Activated T-helper 17 cell treated with anti-CD3 and anti-CD28 coated beads, Interleukin-2, amount 50 U/mL, for 72 hours (primary cell): ENCODE measurements at places on chromosomes 3 and 15. TPM values are rescaled to one million over a fixed set of nuclear protein-coding genes. Genes with fewer than 3 reads are reported as not detected.

Gene CCDC13
- total RNA-seq, result 0.24 TPM

Gene MASP1
- not detected for total RNA-seq

Gene CCDC39
- total RNA-seq, result not detected

Gene HRG
- total RNA-seq, result not detected

Gene XCR1
- 0.04 TPM for total RNA-seq

DNA sequence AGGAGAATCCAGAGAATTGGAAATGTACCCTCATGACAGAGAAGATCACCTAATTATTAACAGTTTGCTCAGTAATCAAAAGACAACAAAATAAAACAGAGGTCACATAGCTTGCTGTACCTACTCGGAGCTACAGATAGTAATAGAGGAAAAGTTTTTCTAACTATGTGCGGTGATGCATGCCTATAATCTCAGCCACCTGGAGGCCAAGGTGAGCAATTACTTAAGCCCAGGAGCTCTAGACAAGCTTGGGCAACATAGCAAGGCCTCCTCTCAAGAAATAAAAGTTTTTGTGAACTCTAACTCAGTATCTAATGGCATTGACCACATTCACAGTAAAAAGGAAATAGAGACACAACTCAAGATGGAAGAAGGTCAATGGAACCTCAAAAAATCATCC lies 243.6 kb downstream of the ATP8B4 start:
- ATAC-seq, result no peak

- ATAC-seq, result no peak
These were observed 1037.3 kb downstream of the ROBO2 start for GRCh38 chr3:78077178-78077577.

- ATAC-seq, result no peak
These were observed 616.4 kb upstream of the CBLB start for GRCh38 chr3:106485217-106485616.

- no peak for ATAC-seq
These were observed 6.9 kb downstream of the CMTM7 start for GRCh38 chr3:32398531-32398930.

- no peak for ATAC-seq
These were observed 105.9 kb upstream of the AKAP13 start for GRCh38 chr15:85274315-85275050.

DNA sequence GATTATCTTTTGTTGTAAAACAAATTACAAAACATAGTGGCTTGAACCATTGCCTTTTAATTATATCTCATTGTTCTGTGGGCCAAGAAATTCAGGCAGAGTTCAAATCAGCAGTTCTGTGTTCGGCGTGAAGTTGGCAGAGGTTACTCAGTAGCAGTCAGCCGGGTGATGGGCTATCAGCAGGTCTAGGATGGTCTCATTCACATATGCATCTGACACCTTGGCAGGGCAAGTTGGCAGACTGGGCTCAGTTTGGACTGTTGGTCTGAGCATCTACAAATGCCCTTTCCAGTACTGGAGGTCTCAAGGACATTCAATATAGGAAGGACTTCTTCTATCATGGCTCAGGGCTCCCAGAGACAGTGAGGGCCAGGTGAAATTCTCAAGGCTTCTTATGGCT lies 51.2 kb upstream of the ITGA11 start:
- ATAC-seq, result no peak

DNA sequence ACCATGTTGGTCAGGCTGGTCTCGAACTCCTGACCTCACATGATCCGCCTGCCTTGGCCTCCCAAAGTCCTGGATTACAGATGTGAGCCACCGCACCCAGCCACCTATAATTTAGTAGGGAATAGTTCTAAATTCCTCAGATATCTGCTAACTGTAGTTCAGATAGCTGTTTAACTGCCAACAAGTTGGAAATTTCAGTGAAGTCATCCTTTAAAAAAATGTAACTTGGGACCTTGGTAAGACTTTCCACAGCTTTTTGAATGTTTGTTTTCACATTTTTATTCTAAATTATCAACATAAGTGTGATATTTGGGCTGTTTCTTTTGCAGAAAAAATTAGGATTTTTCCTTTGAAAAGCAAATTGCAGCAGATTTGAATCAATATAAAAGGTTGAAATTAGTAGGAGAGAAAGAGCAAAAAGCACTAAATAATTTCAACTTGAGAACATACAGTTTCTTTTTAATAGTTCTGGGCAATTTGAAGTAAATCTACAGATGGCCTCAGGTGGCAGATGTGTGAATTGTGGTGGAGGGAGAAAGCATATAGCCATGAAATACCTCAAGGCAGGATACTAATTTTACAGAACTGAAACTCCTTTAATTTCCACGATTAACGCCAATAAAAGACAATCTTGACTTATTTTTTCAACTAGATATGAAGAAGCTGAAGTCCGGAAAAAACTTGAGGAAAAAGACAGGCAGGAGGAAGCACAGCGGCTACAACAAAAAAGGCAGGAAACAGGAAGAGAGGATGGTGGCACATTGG lies 34.3 kb downstream of the USP8 start:
- no peak for ATAC-seq
